Common myeloid progenitor, CD34-positive (primary cell): ENCODE measurements at places on chromosomes 11 and 22.

DNA sequence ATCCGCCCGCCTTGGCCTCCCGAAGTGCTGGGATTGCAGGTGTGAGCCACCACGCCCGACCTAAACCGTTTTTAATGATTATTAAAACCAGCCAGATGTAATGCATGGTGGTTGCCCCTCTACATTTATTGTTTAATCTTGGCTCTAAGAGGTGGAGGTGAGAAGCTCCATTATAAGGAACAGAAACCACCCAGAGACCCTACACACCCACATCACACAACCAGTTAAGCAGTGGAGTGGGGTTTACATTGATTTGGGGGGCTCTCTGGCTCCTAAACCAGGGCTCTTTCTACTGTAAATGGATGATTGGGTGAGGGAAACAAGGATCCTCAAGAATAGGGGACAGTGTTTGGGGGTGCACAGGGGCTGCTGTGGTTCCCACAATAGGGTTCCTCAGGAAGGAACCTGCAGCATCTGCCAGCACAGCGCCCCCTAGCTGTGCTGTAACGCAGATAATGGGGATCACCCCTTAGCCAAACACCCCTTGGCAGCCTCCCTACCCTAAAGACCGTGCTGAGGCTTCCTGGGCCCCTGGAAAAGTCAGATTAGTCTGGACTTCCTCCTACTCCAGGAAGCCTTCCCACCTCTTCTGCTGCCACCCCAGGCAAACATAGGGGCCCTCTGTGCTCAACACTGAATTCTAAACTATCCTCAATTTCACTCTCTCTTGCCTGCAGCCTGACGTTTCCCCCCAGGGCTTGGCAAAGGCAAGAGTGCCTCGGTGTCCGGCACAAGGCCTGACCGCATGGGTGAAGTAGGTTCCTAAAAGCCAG, 2.4 kb downstream of the MPST start:
- peak; percentile 75 for DNase-seq

- no peak for DNase-seq
These were observed 1225.5 kb downstream of the TBC1D22A start for GRCh38 chr22:47987885-47988515.

- DNase-seq = peak; percentile 78
These were observed 29.9 kb downstream of the IL10RA start for GRCh38 chr11:118016104-118016503.

GRCh38 chr22:49886346-49887063, 31.7 kb downstream of the ALG12 start:
- no peak for DNase-seq

GRCh38 chr11:132237781-132238180, 867.4 kb downstream of the NTM start:
- no peak for DNase-seq

- no peak for DNase-seq
These were observed 14.1 kb downstream of the RHBDD3 start for GRCh38 chr22:29253561-29254285.

DNA sequence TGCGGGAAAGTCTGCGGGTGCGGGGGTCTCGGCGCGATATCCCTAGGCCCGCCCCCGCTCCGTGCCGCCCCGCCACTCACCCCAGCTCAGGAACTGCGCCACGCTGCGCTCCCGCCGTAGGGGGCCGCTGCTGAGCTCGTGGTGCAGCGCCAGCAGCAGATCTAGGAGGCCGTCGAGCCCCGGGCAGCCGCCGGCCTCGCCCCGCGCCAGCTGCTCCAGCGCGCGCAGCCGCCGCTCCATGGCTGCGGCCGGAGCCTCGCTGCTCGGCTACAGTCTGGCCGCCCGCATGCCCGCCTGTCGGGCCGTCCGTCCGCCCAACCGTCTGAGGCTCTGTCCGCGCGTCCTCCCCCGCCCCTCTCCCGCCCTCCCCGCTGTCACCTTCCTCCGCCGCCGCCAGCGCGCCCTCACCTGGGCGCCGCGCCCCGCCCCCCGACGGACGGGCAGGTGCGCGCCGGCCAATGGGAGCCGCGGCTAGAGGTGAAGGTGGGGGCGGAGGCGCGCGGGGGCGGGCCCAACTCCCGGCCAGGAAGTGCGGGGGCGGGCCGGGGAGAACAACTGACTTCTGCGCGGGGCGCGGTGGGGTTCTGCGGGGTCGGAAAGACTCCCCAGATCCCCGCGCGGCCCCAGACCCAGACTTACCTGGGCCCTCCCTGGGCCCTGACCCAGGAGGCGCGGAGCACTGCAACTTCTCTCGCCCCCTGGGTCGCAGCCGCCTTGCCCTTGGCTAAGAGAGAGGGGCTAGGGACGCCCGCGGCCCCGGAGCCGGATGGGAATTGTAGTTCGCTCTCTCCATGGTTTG, at the start of gene CDC42BPG:
Gene CDC42BPG (minus strand): TSS at position 324 of the 799 bp plus-strand sequence. CDS start 84 bp downstream, at position 240.
- peak; percentile 79 for DNase-seq

- no peak for DNase-seq
These were observed 94.5 kb downstream of the ME3 start for GRCh38 chr11:86577644-86578636.

GRCh38 chr11:65108469-65109123, 3.1 kb upstream of the TM7SF2 start:
- DNase-seq = no peak

- peak; percentile 60 for DNase-seq
These were observed 37.8 kb downstream of the SLC5A1 start for GRCh38 chr22:32080904-32081303.

DNA sequence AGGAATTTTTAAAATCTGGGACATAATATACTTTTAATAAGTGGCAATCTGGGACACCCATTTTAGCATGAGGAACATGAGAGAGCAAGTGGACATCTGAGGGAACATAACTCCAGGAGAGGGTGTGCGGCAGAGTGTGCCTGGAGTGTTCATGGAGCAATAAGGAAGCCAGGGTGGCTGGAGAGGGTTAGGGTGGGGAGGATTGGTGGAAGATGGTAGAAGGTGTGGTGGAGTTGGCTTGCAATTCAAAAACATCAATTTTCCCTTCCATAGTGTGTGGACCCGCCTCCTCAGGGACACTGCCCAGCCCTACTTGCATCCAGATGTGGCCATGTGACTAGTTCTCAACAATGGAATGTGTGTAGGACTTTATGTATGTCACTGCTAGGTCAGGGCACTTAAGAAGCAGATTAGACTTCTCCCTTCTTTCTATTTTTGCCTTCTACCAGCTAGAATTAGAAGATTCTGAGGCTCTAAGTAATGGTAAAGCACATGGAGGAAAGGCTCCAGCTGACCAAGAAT, 4.4 kb upstream of the DENND5A start:
- DNase-seq = no peak

GRCh38 chr22:47847131-47847890, 1084.9 kb downstream of the TBC1D22A start:
- no peak for DNase-seq

GRCh38 chr11:3193373-3194015, 25.1 kb downstream of the MRGPRG start:
- no peak for DNase-seq
